Heart right ventricle (tissue), 16 donors: ENCODE measurements at places on chromosomes 6 and 20. TPM values are rescaled to one million over a fixed set of nuclear protein-coding genes. Genes with fewer than 3 reads are reported as not detected.

DNA sequence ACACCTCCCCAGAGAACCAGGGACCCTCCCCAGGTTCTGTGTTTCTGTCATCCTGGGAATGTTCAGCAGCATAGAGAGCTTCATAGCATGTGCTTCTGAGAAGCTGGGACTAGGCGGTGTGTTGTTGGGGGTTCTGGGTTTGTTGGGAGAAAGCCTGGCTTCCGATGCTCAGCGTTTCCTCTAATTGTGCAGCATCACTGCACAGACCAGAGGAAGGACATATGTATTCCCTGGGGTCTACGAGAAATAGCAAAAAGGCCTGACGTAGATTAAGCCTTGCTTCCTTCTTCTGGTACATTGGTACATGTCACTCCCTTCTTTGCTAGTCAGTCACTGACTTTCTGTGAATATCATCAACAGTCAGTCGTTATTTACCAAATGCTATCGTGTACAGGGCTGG lies 96.9 kb upstream of the SGK1 start:
- no peak for DNase-seq

- DNase-seq, result no peak
Observed at GRCh38 chr6:160782228-160782627, 80.2 kb downstream of the PLG start.

DNA sequence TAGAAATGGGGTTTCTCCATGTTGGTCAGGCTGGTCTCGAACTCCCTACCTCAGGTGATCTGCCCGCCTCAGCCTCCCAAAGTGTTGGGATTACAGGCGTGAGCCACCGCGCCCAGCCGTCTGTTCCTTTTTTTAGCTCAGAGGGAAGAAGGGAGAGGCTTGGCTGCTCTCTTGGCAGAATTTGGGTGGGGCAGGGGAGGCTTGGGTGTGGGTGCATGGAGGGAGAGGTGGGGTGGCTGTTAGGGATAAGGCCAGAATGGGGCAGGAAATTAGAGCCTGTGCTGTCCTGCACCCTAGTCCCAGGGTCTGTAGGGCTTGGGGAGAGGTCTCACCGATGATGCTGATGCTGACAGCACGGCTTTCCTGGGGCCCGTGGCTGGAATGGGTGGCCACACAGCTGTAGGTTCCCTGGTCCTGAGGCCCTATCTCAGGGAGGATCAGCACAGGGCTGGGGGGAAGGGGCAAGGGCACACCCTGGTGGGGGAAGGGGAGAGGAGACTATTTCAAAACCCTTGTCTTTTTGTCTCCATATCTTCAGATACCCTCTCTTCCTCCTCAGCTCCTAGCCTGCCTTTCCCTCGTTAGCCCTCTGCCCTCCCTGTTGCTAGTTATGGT lies 2.0 kb downstream of the AGER start:
- DNase-seq, result no peak

DNA sequence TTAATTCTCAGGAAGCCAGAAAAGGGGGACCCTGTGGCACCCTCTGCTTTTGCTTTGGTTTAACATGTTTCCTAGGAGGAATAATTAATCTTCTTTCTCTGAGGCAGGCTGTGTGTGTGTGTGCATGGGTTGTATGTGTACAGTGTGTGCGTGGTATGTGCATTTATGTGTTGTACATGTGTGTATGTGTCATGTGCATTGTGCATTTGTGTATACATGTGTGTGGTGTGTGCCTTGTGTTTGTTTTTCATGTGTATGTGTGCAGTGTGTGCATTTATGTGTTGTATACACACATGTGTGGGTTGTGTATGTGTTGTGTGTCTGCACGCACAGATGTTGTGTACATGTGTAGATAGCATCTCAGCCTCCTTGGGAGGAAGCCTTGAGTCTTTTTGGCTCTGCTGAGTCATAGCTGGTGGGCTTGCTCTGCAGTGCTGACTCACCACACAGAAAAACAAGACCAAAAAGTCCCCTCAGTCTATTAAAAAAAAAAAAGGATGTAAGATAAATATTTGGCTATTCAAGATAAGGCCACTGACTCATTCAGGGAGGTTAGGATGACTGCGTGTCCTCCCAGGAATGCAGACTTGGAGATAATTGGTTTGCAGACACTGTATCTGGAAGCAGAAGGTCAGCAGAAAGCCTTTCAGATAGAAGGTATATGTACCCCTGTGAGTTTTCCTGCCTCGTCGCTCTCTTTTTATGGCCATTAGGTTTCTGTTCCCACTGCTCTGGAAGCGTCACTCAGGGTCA lies 58.6 kb downstream of the SYNJ2 start:
- DNase-seq, result no peak

GRCh38 chr6:105817370-105817769 lies 268.8 kb upstream of the PRDM1 start:
- no peak for DNase-seq

DNA sequence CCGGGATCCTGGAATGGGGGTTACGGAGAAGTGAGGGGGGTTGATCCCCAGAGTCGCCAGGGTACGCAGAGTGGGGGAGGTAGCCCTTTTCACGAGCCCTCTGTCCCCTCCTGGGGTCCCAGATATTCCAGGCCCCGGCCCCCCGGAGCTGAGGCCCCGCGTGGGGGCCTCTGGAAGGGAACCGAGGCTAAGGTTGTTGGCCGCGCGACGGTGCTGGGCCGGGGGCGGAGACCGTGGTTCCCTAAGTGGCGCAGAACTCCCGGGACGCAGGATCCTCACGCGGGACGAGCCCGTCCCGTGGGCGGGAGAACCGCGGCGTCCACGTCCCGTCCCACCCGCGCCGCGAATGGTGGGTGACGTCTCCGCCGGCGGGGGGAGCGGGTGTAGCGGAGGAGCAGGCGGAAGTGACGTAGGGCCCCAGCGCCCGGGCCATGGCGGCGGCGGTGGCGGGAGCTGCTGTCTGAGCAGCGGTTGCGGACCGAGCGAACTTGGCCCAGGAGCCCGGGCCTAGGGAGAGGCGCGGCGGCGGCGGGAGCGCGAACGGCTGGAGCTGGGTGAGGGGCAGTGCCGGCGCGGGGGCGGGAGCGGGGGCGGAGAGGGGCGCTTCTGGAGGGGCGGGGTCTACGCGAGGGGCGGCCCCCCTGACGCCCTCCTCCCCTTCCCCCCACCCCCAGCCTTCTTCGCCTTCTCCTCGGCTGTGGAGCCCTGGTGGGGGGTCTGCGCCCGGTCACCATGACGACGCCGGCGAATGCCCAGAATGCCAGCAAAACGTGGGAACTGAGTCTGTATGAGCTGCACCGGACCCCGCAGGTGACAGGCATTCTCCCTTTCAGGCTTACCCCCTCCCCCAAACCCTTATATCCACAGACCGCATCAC lies at the start of gene RING1:
Gene RING1 (plus strand): TSS at position 410 of the 877 bp plus-strand sequence. CDS start 323 bp downstream, at position 733.
- peak; percentile 90 for DNase-seq

GRCh38 chr6:90068703-90069523 lies 174.6 kb downstream of the GJA10 start:
- DNase-seq, result no peak

The GPR63 gene
- 0.56 TPM for total RNA-seq

The GSTA4 gene
- total RNA-seq, result 15.2 TPM
